ENCODE measurements at places on chromosomes 2 and 18. TPM values are rescaled to one million over a fixed set of nuclear protein-coding genes. Genes with fewer than 3 reads are reported as not detected.

Gene INPP5D
- 0.15 TPM for total RNA-seq

Gene FAP
- 143 TPM for total RNA-seq

Gene E2F6
- 8.4 TPM for total RNA-seq

Gene SNTG2
- not detected for total RNA-seq

Gene G6PC2
- total RNA-seq, result not detected

Gene NCL
- total RNA-seq, result 168 TPM

Gene KCNG2
- 0.73 TPM for total RNA-seq

Gene CDK15
- total RNA-seq, result 16.0 TPM

Gene CHRND
- total RNA-seq, result not detected

Gene SERPINB12
- not detected for total RNA-seq

Gene HTR2B
- total RNA-seq, result 9.8 TPM

Gene FAM98A
- 54.9 TPM for total RNA-seq

Gene ATP8B1
- total RNA-seq, result 83.7 TPM

Gene FLACC1
- 2.0 TPM for total RNA-seq

Gene SLC8A1
- 80.3 TPM for total RNA-seq

Gene FAHD2A
- 23.8 TPM for total RNA-seq

Gene ELOA2
- not detected for total RNA-seq

Gene ESPNL
- total RNA-seq, result 9.8 TPM

Data from smooth muscle cell of trachea (primary cell).